ENCODE measurements at places on chromosomes 7 and 10.

GRCh38 chr10:35674843-35675242, 32.7 kb upstream of the FZD8 start:
- no peak for DNase-seq

- DNase-seq = no peak
Measured at GRCh38 chr10:74187237-74187636, 36.2 kb downstream of the ADK start.

DNA sequence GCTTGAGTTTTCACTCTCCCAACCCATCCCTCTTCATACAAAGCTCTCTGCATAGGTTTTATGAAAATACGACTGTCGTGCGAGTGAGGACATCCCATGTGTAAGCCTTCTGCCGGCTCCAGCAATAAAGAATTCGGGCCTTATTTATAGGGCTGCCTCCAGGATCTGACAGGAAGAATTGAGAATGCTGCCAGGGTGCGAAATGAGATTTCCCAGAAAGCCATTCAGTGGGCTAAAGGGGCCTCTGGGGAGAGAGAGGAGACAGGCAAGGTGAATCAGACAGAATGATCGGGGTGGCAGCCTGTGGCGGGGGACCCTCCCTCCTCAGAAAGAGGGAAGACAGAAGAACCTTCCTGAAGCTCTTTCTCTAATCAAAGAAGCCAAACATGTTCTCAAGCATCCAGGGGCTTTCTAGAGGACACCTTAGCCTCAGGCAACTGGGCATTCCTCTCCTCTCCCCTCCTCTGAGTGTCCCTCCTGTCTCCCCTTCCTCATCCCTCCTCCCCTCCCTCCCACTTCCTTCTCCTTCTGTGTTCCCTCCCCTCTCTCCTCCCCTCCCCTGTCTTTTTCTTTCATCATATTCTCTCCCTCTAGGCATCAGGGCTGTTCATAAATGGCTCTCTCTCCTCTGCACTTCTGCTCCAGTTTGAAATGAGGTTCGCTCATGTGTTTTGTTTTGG, 410.9 kb downstream of the TYW1 start:
- no peak for DNase-seq

- no peak for DNase-seq
Measured at GRCh38 chr7:137647905-137648565, 198.7 kb downstream of the DGKI start.

GRCh38 chr10:84497978-84498377, 169.6 kb downstream of the CCSER2 start:
- no peak for DNase-seq

All from NCI-H1436 treated with DMSO at 0.1 percent for 48 hours (cell line).